Right hindlimb (tissue), 1 donor: ENCODE measurements at places on chromosomes 1 and 21.

DNA sequence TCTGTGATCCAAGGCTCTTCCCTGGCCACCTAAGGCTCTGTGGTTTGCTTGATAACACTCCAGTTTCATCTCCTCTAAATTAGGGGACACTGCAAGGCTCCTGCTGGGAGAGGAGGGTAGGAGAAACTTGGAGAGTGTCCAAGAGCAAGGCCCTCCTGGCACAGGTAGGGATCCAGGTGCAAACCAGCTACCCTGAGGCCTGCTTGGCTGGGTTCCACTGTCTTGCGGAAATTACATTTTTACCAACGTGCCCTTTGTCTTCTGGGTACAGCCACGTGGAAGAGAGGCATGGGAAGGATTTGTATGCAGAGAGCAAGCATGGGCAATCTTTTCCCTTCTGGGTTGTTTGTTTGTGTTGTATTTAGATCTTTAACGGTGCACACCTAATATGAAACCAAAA is 132.5 kb downstream of the PRDM2 start:
- no peak for DNase-seq

- DNase-seq: no peak
Observed at GRCh38 chr1:3373175-3373574, 81.3 kb upstream of the ARHGEF16 start.

GRCh38 chr1:99731384-99731783 is 35.1 kb downstream of the FRRS1 start:
- DNase-seq: no peak

DNA sequence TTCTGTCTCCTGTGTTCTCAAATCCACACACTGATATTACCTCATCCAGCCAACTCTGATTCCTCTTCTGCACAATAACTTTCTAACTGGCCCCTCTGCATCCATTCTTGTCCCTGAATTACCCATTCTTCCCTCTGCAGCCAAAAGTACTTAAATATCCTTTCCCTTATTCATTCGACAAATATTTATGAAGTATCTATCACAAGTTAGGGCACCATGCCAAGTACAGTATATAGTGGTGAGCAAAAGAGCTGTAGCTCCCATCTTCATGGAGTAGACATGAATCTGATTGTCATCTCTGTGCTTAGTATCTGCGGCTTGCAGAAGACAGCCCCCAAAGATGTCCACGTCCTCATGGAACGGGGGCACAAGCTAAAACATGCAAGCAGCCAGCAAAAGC is 316.8 kb downstream of the SETD4 start:
- no peak for DNase-seq

GRCh38 chr1:95547005-95547404 is 313.0 kb downstream of the RWDD3 start:
- no peak for DNase-seq

DNA sequence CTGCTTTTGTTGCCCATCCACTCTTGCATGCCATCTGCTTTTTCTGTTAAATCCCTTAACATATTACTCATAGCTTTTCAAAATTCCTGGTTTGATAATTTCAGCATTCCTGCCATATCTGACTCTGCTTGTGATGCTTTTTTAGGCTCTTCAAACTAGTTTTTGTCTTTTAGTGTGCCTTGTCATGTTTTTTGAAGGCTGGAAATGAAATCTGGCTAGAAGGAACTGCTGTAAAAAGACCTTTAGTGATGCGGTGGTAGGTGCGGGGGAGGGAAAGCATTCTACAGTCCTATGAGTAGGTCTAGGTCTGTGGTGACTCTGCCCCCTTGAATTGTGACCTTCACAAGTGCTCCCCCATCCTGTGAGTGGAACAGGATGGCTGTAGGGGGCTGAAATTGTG is 15.0 kb upstream of the S100B start:
- DNase-seq: no peak

GRCh38 chr1:215529111-215529510 is 38.0 kb upstream of the KCTD3 start:
- no peak for DNase-seq

GRCh38 chr1:72007312-72007711 is 275.0 kb downstream of the NEGR1 start:
- no peak for DNase-seq

DNA sequence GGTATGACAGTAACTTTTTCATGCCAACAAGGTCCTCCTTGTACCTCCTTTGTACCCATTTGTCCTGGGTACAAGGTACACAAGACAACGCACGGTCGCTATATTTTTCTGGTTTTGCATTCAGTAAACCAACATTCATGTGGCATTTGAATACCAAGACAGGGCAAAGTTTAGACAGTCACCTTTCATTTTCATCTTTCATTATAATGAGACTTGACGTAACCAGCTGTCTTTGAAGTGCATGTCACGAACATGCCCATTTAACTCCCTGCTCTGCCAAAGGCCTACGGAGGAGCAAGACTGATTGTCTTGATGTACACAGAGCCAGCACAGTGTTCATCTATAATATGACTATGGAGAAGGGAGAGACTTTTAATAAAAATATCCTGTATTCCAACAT is 91.0 kb downstream of the SETD4 start:
- no peak for DNase-seq

DNA sequence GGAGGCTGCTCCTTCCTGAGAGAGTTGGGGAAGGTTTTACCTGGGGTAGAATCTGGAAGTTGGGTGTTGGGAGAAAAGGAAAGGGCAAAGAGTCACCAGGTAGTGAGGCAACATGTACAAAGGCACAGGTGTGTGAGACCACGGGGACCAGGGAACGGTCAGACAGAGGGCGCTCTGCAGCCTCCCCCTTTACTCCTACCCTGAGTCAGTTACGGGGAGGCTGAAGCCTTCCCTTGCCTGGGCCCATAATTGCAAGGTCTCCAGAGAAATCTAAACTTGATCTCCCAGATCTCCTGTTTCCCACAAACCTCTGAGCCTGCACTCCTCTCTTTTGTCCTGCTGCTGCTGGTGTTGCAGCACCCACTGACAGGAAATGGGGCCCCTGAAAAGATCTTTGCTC is 22.0 kb downstream of the CCN1 start:
- DNase-seq: no peak

GRCh38 chr1:43832998-43833397 is 100.6 kb upstream of the ARTN start:
- no peak for DNase-seq

GRCh38 chr21:38494703-38495102 is 3.6 kb downstream of the ERG start:
- DNase-seq: no peak

GRCh38 chr1:12629985-12630760 is 12.2 kb upstream of the DHRS3 start:
- no peak for DNase-seq

DNA sequence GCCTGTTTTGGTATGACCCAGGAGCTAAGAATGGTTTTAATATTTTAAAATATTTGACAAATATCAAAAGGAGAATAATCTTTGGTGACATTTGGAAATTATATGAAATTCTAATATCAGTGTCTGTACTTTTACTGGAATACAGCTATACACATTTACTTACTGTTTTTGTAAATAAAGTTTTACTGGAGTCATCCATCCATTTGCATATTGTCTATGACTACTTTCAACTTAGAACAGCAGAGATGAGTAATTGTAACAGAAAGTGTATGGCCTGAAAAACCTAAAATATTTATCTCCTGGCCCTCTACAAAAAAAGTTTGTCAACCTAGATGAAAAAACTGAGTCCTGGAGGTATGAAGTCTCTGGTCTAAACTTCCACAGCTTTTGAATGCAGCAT is 5.8 kb upstream of the MAP3K7CL start:
- no peak for DNase-seq

GRCh38 chr1:214331827-214332423 is 51.0 kb downstream of the SMYD2 start:
- no peak for DNase-seq

DNA sequence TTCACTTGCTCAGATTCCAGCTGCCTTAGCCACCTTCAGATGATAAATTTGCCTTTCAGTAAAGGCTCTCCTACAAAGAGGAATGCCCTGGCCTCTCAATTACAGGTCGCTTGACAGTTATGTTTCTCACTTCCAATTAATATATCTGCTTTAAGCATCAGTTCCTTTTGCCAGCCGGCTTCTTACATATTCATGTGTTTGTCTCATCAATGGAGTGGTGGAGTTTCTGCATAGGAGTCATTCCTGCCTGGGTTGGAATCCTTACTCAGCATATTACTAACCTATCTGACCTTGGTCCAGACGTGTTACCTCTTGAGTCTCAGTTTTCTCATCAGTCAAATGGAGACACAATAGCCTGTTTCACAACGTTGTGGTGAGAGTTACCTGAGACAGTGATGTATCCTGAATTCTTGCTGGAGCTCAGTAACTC is 9.4 kb upstream of the SESN2 start:
- no peak for DNase-seq

GRCh38 chr1:154891452-154891851 is 21.4 kb upstream of the KCNN3 start:
- no peak for DNase-seq

- peak; percentile 86 for DNase-seq
Observed at GRCh38 chr1:21318714-21319159, 28.5 kb upstream of the ECE1 start.

GRCh38 chr1:116334015-116334547 is 39.0 kb upstream of the ATP1A1 start:
- no peak for DNase-seq
